ENCODE measurements at places on chromosomes 16 and 17.

DNA sequence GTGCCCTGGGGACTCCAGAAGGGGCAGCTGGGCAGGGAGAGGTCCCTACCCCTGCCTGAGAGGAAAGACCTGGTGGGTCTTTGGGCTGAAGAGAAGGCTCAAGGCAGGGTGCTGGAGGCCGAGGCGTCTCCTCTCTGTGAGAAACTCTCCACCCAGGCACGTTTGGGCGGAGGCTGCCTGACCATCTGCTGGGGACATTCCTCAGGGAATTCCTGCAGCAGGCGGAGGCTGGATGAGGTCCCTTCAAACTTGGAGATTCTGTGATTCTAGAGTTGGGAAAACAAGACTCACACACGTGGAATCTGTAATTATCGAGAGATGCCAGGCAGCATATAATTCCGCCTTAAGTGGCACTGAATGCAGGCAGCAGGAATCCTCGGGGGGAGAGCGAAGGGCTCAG lies 21.1 kb upstream of the PHF12 start:
- no peak for DNase-seq

DNA sequence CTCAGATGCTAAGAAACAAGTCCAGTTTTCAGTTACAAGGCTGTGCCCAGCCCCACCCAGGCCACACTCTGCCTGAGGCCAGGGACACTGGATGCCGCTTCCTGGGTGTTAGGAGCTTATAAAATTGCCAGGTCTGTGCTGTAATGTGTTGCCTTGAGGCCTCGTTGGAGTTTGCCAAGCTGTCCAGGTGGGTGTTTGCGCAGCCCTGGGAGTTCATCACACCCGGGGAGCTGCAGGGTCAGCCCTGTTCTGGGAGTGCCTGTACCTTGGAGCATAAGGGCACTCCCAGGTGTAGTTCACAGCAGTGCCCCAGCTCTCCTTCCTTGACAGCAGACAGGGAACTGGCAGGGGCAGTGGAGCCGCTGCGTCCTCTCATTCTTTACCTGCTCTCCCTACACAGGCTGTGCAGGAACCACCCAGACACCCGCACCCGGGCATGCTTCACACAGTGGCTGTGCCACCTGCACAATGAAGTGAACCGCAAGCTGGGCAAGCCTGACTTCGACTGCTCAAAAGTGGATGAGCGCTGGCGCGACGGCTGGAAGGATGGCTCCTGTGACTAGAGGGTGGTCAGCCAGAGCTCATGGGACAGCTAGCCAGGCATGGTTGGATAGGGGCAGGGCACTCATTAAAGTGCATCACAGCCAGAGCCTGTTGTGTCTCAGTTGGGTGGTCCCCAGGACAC lies 1.6 kb downstream of the GFER start:
- DNase-seq = no peak

DNA sequence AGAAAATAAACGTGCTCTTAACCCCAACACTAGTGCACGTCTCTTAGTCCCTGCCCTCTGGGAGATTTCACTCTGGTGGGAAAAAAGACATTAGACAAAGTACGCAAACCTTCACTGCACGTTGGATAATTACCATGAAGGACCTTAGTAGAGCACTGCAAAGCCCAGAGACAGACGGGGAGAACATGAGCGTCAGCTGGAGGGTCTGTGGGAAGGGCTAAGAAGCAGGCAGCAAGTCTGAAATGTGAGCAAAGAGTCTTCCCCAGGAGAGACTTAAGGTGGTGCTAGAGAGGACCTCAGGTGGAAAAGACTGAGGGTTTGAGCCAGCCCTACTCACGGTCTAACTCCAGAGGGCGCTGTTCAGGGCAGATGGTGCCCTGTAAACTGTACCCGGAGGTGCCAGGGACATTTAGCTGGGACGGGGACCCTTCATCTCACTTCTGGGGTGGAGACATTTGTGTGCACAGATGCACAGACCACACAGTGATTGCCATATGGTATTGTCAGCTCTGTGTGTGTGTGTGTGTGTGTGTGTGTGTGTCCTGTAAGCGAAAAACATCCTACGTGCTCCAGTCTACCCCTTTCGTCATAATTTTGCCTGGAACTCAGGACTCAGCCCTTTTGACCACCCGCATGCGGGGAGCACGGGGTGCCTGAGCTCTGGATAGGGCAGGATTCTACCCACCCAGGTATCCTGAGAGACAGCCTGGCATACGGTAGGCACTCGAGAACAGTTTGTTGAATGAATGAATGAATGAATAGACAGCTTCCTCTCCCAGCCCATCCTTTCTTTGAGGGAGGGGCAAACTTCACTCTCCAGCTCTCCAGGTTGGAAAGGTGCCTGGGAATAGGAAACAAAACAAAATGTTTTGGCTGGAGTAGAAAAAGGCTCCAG lies 10.1 kb upstream of the STAC2 start:
- DNase-seq = no peak

DNA sequence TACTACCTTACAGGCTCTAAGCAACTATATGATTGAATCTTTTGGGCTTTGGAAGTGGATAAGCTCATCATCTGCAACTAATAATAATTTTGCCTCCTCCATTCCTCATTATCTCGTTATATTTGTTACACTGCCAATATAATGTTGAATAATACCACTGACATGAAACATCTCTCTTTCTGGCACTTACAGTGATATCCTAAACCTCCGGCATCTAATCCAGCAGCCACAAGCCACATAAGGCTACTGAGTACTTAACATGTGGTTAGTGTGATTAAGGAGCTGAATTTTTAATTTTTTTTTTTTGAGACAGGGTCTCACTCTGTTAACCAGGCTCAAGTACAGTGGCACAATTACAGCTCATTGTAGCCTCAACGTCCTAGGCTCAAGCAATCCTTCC lies 9.6 kb downstream of the CDC42EP4 start:
- no peak for DNase-seq

DNA sequence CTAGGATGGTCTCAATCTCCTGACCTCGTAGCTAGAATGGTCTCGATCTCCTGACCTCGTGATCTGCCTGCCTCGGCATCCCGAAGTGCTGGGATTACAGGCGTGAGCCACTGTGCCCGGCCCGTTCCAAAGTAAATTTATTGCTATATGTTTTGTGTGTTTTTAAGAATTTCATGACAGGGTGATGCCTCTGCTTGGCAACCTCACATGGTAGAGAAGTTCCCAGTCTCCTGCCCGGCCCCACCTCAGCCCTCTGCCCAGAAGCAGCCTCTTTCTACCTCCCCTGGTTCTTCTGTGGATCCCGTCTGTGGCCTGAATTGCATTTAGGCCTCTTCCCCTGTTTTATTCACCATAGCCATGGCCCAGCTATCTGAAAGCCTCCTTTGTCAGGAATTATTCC lies 55.0 kb downstream of the B9D1 start:
- DNase-seq = no peak

DNA sequence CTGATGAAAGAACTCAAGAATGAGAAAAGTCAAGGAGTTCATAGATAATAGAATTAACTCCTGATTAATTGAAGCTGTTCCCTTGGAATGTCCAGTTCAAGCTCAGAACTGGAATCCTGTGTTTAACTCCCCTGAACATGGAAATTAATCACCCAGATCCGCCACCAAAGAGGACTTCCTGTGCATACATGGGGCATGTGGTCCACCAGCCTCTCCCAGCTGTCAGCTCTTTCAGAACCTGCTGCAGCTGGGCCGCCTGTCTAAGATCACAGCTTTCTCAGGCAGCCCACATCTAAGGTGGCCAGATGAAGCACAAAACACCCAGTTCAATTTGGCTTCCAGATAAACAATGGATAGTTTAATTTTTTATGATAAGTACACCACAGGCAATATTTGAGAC lies 203.7 kb upstream of the COX10 start:
- no peak for DNase-seq

DNA sequence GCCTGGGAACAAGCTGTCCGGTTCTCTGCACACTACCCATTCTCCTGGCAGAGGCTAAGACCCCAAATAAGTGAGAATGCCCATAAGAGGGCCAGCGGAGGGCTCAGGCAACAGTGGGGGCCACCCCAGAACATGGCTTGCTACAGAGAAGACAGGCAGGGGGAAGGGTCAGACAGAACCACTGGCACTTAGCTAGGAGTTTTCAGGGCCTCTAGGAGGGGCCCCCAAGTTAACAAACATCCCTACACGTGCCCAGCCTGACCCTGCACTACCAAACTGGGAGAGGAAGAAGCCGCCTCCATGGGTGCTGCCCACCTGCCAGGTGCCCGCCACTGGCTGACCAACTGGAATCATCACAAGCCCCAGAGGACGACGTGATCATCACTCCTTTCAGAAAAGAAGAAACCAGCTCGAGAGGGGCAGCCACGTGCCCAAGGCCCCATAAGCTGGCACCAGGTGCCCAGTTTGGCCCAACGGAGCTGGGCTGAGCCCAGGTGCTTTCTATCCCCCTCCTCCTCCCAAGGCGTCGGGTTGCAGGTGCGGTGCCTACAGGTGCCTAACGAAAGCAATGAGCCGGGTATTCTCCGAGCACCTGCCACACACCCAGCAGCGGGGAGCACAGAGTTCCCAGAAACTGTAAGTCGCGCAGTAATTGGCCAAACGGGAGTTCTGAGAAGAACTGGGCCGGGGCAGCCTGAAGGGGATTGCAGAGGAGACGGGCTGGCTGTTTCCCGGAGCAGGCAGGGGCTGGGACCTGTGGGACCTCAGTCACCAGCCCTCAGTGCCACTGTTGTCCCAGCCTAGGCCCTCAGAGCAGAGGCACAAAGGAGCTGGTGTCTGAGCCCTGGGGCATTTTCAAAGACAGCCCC lies 13.2 kb downstream of the RPH3AL start:
- DNase-seq = no peak

DNA sequence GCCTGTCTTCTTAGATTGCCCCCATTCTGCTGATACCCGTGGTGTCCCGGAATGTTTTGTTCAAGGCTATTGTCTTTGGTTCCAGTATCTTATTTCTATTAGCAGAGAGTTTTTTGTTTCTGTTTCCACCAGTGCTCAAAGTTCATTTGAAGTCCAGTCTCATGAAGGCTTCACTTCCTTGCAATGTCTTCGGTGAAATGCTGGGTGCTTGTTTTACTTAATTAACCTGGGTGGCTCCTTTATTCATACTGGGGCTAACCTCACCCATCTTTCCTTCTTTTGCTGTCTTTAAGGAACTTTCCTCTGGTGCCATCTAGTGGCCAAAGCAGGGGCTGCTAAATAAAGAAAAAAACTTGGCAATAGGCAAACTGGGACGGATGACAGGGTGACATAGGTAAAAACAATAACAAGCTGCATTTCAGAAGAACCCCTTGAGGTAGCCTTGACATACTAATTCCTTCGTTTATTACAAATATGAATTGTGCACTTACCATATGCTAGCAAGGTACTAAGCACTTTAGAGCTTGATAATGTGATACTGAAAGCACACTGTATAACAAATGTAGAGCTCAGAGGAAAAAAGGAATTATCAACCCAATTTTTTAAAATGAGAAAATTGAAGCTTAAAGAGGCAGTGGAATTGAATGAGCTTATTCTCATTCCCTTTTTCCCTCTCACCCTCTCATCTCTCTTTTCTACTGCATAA lies 2.8 kb upstream of the SMIM36 start:
- no peak for DNase-seq

GRCh38 chr17:77442976-77443747 lies 302.4 kb downstream of the SEC14L1 start:
- DNase-seq = no peak

GRCh38 chr16:67654403-67654911 lies 5.6 kb downstream of the ACD start:
- DNase-seq = no peak

DNA sequence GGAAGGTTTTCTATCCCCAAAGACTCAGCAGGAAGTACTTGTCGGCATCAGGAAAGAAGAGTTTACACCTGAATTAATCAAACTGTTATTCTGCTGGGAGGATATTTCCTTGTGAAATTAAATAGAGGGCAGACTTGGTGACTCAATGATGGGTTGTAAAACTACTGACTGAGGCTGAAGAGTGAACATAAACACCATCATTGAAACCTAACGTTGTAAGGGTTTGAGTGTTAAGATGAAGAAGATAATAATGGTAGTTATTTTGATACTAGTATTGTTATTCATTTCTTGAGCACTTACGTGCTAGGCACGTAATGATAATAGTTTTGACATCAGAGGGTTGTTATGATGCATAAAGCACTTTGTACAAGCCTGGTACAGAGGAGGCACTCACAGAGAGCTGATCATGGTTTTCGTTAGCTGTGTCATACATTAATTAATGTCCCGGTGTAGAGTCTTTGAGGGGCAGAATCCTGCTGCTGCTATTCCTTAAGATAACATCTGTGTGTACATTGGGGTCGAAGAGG lies 64.2 kb upstream of the CACNG3 start:
- DNase-seq = no peak

DNA sequence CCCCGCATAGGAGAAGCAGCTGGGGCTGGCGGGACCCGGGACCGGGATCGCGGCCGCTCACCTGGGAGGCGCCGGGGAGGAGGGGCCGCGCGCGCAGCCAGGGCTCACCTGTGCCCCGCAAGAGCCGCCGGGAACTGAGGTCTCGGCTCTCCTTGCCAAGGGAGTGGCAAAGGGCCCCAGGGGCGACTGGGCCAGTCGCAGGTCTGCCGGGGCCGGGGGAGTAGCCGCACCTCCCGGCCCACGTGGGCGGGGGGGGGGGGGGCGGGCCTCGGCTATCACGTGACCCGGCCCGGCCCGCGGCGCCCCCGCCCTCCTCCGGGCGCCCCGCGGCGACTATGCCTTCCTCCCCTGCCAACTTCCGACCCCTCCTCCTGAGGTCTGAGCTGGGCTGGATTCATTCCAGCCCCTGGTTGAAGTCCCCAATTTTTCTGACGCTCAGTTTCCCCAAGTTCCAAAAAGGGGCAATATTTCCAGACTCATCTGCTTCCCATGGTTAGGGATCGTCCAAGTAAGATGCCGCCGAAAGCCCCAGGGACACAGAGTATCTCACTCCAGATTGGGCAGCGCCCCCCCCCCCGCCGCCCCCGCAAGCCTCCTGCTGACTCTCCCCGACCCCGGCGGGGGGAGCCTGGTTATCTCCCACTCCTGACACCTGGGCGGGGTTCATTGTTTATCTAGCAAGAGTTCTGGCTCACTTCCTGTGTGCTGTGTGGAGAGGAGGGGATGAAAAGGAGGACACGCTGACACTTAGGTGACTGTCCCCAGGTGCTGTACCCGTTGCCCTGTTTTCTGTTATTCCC lies at the start of gene TMC6:
Gene TMC6 (minus strand): TSS at position 205 of the 800 bp plus-strand sequence. CDS start 1,923 bp downstream, outside the sequence.
- no peak for DNase-seq

GRCh38 chr17:44209786-44210341 lies 9.6 kb downstream of the UBTF start:
- no peak for DNase-seq

- no peak for DNase-seq
These were observed 38.4 kb downstream of the UTP18 start for GRCh38 chr17:51298508-51299371.

DNA sequence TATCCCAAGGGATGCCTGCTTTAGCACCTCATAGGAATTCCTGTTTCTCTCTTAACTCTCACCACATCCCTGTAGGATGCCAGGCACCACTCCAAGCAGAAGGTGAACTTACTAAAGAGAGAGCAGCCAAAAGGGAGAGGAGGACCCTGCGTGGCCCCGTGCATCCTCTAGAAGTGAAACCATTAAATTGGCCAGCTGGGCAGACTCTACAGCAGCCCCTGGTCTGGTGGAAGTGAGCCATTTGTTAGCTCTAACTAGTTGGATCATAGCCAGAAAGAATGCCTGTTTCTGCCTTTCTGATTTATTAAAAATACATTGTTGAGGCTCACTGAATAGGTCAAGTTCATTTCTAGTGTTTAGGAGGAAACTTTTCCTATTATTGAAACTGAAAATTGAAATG lies 22.3 kb downstream of the TMEM11 start:
- DNase-seq = no peak

GRCh38 chr16:79151-80054 lies 1.4 kb downstream of the MPG start:
- DNase-seq = no peak

- DNase-seq = no peak
These were observed 212.6 kb upstream of the GSE1 start for GRCh38 chr16:85400305-85401205.

GRCh38 chr16:11602321-11602720 lies 15.6 kb upstream of the LITAF start:
- DNase-seq = no peak
